Nucleus accumbens (tissue), 56 donors: ENCODE measurements at places on chromosomes 5 and 9.

DNA sequence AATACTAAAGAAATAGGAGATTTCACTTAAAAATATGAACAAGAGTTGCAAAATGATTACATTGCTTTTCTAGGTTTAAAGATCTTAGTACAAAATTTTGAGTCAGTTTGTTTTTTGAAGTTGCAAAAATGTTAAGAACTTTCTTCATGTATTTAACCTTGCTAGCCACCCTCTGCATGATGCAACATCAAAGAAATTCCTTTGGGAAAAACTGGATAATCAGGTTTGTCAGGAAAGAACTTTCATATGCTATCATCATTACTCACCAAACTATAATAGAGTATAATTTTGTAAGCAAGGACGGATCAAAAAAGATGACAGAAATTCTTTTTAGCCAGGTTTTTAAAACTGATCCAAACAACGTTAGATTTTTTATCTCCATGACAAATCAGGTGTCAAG is 116.9 kb upstream of the MRPS30 start:
- DNase-seq: no peak

GRCh38 chr9:84899326-84899725 is 229.8 kb downstream of the NTRK2 start:
- DNase-seq: no peak

DNA sequence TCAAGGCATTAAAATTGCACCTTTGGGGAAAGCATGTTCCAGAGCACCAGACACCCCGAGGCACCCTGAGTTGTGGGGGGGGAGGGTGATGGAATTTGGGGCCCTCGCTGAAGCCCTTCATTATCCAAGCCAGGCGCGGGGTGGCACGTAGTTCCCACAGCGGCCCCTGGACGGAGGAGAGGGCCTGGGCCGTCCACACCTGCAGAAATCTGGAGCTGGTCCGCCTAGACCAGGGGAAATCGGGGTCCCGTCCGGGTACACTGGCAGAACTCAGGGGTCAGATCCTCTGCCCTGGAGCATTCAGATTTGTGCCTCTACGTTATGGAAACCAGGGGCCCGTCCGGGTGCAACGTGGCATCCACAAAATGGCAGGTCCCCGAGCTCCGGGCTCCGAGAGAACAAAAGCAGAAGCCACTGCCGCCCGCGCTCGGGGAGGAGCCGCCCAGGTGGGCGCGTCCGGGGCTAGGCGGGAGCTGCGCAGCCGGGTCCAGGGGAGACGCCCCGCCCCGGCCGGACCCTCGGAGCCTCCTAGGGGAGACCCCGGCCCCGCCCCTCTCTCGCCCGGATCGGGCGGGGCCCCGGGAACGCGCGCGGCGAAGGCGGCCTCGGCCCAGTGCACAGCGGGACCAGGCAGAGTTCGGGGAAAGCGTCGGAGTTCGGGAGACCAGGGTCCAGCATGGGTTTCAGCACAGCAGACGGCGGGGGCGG is at the start of gene PLEKHG4B:
Gene PLEKHG4B (plus strand): TSS at position 613 of the 708 bp plus-strand sequence. CDS start 64 bp downstream, at position 677.
- no peak for DNase-seq

- DNase-seq: no peak
Observed at GRCh38 chr9:110426052-110426709, 88.5 kb upstream of the TXNDC8 start.
